ENCODE measurements at places on chromosomes 3 and 15.

DNA sequence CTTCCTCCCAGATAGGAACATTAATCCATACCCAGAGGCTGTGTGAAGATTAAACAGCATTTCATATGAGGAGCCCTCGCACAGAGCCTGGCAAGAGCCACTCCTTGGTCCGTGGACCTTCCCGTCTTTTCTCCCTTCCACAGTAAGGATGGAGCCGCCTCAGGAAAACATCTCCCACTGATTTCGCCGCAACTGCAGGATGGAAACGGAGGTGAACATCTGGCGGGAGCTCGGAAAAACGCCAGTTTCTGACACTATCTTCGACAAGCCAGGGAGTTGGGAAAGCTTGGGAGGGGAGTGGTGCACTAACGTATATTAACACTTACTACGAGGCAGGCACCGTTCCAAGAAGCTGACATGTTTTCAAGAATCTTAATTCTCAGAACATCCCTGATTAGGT is 157.9 kb downstream of the XXYLT1 start:
- DNase-seq: no peak

DNA sequence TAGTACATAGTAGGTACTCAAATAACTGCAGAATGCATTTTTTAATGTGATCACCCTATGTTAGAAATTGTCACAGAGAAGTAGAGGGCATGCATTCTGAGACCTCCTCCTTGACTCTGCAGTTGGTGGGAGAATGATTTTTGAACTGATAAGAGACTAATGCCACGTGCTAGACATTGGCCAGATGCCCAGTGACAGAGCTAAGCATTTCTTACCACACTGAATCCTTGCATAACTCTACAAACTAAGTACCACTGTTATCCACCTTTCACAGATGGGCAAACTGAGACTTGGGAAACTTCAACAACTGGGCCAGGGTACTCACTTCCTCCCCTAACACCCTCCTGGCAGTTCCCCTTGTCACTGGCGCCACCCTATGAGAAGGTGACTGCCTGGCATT is 33.5 kb upstream of the SPATA12 start:
- no peak for DNase-seq

- no peak for DNase-seq
Observed at GRCh38 chr15:39801641-39802309, 19.1 kb upstream of the FSIP1 start.

- no peak for DNase-seq
Observed at GRCh38 chr15:48541341-48542278, 103.9 kb downstream of the FBN1 start.

DNA sequence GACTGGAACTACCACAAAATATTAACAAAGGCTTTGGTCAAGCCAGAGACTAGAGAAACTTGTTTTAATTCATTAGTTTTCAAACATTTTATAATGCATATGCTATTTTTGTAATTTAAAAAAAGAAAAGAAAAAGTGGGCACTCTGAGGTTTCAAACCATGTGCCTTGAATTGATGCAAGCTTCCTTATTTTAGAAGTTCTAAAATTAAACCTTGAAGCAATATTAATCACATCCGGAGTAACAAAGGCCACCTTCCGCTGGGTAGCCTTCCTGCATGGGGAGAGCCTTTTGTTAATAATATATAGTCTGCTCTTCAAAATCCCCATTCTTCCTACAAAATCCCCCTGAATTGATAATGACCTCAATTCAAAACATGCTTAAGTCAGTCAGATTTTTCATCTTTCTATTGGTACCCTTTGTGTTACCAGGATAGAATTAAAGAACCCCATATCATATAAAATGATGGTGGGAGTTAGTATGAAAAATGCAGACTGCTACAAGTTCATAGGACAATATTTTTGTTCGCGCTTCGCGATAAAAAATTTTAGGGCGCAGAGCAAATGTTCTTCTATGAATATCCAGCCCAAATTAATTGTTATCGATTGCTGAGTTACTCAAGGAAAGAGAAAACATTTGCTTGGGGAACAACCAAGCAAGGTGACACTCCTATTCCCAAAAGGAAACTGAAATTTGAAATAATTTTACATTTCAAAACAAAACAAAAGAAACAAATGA is 30.6 kb downstream of the LDHAL6B start:
- no peak for DNase-seq

GRCh38 chr3:156443079-156443478 is 111.8 kb downstream of the SSR3 start:
- DNase-seq: no peak

DNA sequence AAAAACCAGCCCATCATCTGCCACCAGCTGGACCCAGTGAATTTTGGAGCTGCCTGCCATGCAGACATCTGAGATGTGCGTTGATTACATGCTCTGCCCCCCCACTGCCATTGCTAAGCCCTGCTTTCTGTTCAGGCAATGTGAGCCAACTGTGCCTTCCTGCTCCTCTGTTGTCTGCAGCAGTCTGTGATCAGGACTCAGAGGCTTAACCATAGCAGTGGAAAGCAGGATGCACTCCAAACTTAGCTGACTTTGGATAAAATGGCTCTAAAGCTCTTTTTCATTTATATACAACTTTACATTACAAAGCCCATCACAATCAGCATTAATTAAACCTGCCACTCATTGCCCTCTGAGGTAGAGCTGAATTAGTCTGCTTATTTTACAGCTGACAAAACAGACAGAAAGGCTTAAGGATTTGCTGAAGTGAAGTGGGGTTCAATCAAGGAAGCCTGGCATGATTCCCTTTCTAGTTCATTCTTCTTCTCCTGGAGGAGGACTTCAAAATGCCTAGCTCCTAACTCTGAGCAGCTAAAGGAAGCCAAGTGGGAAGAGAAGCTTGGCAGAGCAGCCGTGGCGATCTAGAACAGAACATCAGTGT is 15.7 kb upstream of the RPS27L start:
- DNase-seq: no peak

- DNase-seq: no peak
Observed at GRCh38 chr15:73593304-73594074, 39.7 kb downstream of the NPTN start.

GRCh38 chr3:68007621-68008226 is 353.3 kb upstream of the SUCLG2 start:
- no peak for DNase-seq

DNA sequence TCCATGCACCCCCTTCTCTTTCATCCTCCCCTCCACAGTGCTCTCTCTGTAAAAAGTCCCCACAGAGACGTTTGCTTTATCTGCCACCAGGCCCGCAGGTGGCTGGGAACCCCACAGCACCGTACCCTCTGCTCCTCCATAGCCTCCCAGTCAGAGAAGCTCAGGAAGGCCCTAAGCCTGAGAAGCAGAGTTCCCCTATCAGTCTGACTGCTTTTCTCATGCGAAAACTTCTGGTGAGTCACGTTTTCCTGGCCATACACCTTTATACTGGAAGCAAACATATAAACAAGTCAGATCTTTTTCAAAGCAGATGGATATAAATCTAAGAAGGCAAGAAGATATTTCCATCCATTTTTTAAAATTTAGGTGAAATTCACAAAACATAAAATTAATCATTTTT is 51.5 kb upstream of the MEF2A start:
- DNase-seq: no peak
